ENCODE measurements at places on chromosomes 3 and 15. TPM values are rescaled to one million over a fixed set of nuclear protein-coding genes. Genes with fewer than 3 reads are reported as not detected.

Gene IL17RE
- 1.1 TPM for total RNA-seq

Gene GOLGA6A
- 1.4 TPM for total RNA-seq

Gene LTK
- total RNA-seq, result 3.0 TPM

Gene TMEM108
- not detected for total RNA-seq

Gene EFCC1
- 1.0 TPM for total RNA-seq

Gene GOLGA8K
- 0.08 TPM for total RNA-seq

Gene SLC9A9
- 8.6 TPM for total RNA-seq

Gene SNURF
- total RNA-seq, result 4.9 TPM

Gene BLOC1S6
- total RNA-seq, result 26.6 TPM

Gene UNC13C
- not detected for total RNA-seq

All from liver (tissue), 10 donors.